ENCODE measurements at places on chromosomes 3 and 15. TPM values are rescaled to one million over a fixed set of nuclear protein-coding genes. Genes with fewer than 3 reads are reported as not detected.
A peak's percentile ranks its signal among the peaks of the same experiment; 100 is the strongest.

DNA sequence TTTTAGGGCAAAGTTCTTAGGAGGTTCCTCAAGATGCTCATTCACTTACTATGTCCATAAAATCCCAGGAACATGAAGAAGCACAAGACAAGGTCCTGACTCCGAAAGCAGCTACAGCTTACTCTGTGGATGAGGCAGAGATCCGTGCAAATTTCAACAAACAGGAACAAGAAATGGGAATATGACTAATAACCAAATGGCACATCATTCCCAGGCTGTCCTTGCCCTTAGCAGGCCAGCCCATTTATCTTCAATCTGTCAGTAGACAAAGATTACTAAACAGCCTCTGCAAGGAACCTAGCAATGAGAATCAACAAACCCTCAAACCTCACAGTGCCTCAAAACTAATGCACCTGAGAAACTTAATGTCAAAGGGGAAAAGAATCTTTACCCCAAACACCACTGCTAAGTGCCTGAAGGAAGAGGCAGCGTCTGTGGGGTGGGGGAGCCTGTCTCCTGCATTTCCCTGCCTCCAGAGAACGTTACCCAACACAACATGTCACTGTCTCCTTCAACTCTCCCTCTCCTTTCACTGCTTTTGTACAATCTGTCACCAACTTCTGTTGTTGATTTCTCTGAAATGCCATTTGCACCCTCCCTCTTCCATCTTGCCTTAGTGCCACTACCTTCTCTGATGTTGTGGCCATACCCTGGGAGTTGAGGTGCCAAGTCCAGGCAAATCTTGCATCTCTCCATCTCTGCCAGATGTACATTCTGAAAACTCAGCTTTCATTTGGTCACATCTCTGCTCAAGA, 4.8 kb downstream of the TNFAIP8L3 start:
- peaks cover 5% of the 10 kb centered on the region for H3K4me1 ChIP-seq
- no peaks in the 10 kb centered on the region for H3K36me3 ChIP-seq
- H3K4me3 ChIP-seq: no peak overlapping the region
- DNase-seq: no peak
- H3K27ac ChIP-seq: no peak overlapping the region
- peaks cover 55% of the 10 kb centered on the region for H3K27me3 ChIP-seq

- H3K4me3 ChIP-seq: no peak overlapping the region
- no peak overlapping the region for H3K27ac ChIP-seq
- no peaks in the 10 kb centered on the region for H3K27me3 ChIP-seq
These were observed 163.8 kb upstream of the CMC1 start for GRCh38 chr3:28077572-28077971.

DNA sequence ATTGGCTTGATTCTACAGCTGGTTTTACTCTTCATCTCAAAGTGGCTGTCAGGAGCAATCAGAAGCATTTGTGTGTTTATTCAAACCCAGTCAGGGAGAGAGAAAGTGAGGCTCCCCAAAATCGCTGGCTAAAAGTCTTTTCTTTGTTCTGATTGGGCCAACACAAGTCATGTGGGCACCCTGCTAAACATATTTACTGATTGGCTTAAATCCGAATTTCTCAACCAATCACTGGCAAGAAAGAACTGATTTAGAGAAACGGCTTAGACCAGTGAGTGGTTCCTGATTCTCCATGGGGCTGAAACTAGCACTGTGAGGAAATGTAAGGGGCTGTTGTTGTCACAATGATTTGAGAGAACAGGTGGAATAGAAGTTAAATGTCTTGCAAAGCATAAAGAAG, 98.9 kb upstream of the PDZRN3 start:
- no peak overlapping the region for H3K4me3 ChIP-seq
- no peak overlapping the region for H3K27ac ChIP-seq
- no peaks in the 10 kb centered on the region for H3K27me3 ChIP-seq
- DNase-seq: no peak
- no peaks in the 10 kb centered on the region for H3K4me1 ChIP-seq
- no peaks in the 10 kb centered on the region for H3K36me3 ChIP-seq

- no peak overlapping the region for H3K4me3 ChIP-seq
- no peaks in the 10 kb centered on the region for H3K36me3 ChIP-seq
- peaks cover 21% of the 10 kb centered on the region for H3K4me1 ChIP-seq
- no peaks in the 10 kb centered on the region for H3K27me3 ChIP-seq
These were observed 167.8 kb downstream of the CHST2 start for GRCh38 chr3:143287403-143287802.

GRCh38 chr15:39429898-39430357, 151.0 kb upstream of the THBS1 start:
- H3K4me3 ChIP-seq: no peak overlapping the region
- peak overlapping the region; percentile 0 for H3K27ac ChIP-seq
- peak; percentile 27 for DNase-seq
- peaks cover 30% of the 10 kb centered on the region for H3K27me3 ChIP-seq
- H3K4me1 ChIP-seq: peaks cover 40% of the 10 kb centered on the region

DNA sequence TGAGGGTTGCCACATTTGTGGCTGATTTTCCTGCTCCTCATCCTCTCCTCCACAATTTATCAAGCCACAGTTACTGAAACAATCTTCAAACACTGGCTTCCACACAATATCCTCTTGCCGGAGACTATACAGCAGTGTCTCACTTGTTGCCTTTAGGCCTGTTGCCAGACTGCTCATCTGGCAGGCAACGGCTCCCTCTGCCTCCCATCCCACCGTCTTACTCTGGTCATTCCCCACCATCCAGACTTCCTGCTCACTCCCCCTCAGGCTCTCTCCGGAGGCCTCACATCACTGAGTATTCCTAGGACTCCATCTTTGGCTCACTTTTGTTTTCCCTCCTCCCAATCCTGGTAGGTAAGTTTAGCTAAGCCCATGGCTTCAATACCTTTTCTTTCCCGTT, 301.9 kb downstream of the IL20RB start:
- no peak overlapping the region for H3K27ac ChIP-seq
- H3K36me3 ChIP-seq: no peaks in the 10 kb centered on the region
- DNase-seq: no peak
- H3K4me3 ChIP-seq: no peak overlapping the region

DNA sequence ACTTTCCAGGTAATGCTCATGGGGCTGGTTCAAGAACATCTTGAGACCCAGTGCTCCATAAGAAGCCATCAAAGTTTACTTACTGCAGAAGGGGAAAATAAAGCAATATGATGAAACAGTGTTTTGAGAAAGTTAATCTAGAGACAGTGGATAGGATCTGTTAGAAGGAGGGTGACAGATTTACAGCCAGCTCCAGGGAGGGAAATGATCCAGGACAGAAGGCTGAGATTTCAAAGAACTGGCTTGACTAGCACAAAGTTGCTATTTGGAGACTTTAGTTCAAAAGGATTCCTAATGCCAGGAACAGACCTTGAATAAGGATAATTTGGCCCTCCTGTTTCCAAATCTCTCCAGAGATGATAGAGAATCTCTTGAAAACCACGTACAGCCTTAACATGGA, 166.5 kb upstream of the NECTIN3 start:
- no peaks in the 10 kb centered on the region for H3K4me1 ChIP-seq
- H3K36me3 ChIP-seq: no peaks in the 10 kb centered on the region

Gene CSPG4
- not detected for total RNA-seq

Gene LMAN1L
- not detected for total RNA-seq

Gene P3H2
- total RNA-seq: not detected

Gene PATL2
- total RNA-seq: 16.1 TPM

All from activated CD8-positive, alpha-beta T cell treated with anti-CD3 and anti-CD28 coated beads for 36 hours (primary cell).